ENCODE measurements at places on chromosomes 13 and 19. TPM values are rescaled to one million over a fixed set of nuclear protein-coding genes. Genes with fewer than 3 reads are reported as not detected.
A peak's percentile ranks its signal among the peaks of the same experiment; 100 is the strongest.

ZNF492 gene
- total RNA-seq: not detected

GRCh38 chr19:1270213-1270853 is 1.2 kb downstream of the CIRBP start:
- no peak for DNase-seq

GRCh38 chr13:33172911-33173310 is 112.6 kb downstream of the STARD13 start:
- no peak for DNase-seq

- no peak for DNase-seq
These were observed 3.1 kb downstream of the EFNB2 start for GRCh38 chr13:106532111-106532929.

DNA sequence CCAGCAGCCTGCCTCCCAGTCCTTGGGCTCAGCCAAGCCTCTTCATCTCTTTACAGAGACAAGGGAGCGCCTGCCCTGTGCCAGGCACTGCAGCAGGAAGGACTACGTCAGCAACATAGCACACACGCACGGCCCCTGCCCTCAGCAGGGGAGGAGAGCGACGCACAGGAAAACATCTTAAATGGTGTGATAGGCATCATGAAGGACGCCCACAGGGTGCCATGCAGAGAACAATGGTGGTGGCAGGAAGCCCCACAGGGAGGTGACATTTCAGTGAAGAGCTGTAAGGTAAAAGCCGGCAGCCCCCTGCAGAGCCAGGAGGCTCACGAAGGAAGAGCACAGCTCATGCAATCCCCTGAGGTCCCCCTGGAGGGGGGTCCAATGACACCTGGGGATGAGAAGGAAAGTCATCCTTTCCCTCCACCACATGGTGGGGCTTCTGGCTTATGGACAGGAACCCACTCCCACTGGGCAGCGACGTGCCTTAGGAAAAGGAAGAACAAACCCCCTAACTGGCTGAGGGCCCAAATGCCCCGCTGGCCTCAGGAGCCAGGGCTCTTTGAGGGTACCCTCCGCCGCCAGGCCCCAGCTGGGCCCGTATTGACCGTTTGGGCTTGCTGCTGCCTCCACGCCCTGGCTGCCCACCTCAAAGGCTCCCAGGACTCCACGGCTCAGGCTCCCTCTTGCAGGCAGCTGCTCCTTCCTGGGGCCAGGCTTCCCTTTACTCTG is 37.3 kb upstream of the C13orf42 start:
- peak; percentile 71 for DNase-seq

PEX11G gene
- 3.5 TPM for total RNA-seq

DNA sequence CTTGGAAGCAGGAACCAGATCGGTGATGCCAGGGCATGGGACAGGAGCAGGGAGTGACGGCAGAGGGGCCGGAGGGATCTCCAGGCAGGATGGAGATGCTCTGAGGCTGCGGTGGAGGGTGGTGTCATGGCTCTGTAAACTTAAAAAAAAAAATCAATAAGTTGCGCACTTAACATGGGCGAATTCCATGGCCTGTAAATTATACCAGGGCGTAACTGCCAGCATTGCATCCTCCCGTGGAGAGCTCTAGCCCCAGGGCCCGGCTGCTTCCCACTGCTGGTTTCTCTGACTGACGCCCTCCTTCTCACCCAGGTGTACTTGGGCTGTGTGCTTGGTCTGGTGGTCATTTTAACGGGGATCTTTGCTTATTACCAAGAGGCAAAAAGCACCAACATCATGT is 8.7 kb downstream of the ATP12A start:
- DNase-seq: no peak

GRCh38 chr19:32873247-32873959 is 3.8 kb upstream of the SLC7A9 start:
- no peak for DNase-seq

DNA sequence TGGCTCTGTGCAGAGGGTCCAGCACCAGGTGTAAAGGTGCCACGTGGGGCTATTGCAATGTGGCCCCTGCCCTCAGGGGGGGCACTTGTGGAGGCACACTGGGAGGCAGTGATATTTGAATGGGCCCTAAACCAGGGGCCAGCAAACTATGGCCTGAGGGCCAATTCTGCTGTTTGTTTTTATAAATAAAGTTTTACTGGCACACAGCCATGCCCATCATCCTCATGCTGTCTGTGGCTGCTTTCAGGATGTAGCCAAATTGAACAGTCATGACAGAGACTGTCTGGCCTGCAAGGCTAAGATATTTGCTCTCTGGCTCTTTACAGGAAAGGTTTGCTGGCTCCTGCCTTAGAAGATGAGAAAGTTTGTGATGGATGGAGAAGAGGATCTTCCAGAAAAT is 33.9 kb upstream of the RANBP3 start:
- DNase-seq: no peak

- no peak for DNase-seq
These were observed 14.2 kb upstream of the LILRB1 start for GRCh38 chr19:54616057-54616456.

CGB7 gene
- total RNA-seq: not detected

KBTBD6 gene
- total RNA-seq: 10.8 TPM

- DNase-seq: peak; percentile 8
These were observed 44.7 kb downstream of the SMARCA4 start for GRCh38 chr19:11005521-11005920.

HIPK4 gene
- total RNA-seq: 0.15 TPM

- DNase-seq: peak; percentile 94
These were observed 1.8 kb upstream of the APOE start for GRCh38 chr19:44903602-44904425.

DNA sequence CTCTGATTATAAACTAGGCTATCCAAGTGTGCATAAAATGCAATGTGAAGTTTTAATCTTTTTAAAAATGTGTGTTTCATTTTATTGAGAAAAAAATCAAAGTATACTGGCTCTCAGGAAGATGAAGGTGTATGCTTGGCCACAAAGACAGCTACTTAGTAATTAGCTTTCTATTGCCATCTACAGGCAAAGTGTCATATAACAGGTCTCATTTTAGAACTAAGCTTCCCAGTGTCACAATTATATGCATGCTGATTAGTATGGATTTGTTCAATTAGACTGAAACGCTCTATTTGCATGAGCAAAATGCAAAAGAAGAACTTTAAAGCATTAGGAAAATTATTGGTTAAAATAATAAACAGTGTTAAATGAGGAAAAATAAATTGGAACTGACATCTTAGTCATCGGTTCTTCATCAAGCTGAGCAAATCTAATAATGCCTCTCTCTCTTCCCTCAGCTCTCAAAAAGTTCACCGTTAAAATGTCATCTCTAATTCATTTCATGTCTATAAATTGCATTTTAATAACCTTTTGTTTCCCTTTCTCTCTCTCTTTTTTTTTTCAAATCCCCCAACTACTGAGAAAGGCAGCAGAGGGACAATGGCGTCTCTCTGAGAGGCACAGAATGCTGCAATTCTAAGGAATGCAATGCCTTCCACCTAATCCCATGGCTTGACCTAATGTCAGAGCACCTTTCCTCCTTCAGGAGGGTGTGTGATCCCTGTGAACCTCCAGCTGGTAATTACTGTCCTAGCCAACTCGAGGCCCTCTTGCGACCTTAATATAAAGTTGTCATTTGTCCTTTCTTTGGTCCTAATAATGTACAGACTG is 313.1 kb upstream of the MAB21L1 start:
- peak; percentile 29 for DNase-seq

DNA sequence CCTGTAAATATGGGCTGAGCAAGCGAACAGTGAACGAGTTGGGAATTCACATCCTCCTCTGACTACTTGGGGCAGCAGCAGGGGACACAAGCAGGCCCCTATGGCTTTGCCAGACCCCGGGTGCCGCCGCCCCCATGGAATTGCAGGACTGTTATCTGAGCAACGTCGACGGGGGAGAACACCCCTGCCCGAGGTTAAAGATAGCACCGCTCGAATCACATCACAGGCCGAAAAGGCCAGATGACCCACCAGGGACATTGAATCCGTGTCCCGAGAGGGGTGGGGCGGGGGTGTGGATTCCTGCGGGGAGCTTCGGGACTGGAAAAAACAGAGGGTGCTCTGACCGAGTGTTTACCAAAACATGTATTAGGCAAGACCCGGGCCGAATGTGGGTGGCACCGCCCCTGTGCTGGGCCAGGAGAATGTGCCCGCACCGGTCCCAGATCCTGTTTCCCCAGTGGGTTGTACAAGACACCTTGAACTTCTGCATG is 9.1 kb downstream of the FEM1A start:
- DNase-seq: peak; percentile 48

SRRM5 gene
- 0.26 TPM for total RNA-seq

DNA sequence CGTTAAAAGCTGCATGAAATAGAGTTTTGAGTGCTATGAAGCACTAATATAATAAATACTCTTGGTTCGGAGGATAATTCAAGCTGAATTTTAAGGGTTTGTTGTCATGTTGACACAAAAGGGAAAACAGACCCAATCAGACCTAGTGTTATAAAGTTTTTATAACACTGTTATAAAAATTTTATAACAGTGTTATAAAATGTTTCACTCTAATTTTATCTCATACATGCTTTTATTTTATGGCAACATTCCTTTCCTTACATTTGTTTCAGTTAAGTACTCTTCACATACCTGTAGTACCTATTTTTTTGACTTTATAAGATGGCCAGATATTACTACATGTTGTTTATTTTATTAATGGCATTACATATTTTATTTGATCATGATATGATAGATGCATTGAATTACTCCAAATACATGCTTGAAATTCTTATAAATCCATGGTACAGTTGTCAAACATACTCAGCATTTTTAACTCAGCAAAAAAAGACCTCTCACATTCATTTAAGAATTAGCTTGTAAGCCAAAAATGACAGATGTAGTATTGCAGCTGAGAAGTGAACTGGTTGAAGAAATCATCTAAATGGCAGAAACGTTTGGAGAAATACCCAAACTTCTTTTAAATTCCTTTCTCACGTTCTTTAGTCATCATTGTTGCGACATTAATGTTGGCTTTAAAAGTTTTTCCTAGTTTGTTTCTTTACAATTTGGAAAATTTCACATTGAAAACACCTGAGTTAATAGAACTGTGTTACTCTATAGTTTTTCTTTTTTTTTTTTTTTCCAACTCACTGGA is 104.5 kb downstream of the PIBF1 start:
- DNase-seq: no peak

NBEA gene
- 16.1 TPM for total RNA-seq

PSG1 gene
- not detected for total RNA-seq

FCER2 gene
- not detected for total RNA-seq

FIZ1 gene
- total RNA-seq: 4.7 TPM

DNA sequence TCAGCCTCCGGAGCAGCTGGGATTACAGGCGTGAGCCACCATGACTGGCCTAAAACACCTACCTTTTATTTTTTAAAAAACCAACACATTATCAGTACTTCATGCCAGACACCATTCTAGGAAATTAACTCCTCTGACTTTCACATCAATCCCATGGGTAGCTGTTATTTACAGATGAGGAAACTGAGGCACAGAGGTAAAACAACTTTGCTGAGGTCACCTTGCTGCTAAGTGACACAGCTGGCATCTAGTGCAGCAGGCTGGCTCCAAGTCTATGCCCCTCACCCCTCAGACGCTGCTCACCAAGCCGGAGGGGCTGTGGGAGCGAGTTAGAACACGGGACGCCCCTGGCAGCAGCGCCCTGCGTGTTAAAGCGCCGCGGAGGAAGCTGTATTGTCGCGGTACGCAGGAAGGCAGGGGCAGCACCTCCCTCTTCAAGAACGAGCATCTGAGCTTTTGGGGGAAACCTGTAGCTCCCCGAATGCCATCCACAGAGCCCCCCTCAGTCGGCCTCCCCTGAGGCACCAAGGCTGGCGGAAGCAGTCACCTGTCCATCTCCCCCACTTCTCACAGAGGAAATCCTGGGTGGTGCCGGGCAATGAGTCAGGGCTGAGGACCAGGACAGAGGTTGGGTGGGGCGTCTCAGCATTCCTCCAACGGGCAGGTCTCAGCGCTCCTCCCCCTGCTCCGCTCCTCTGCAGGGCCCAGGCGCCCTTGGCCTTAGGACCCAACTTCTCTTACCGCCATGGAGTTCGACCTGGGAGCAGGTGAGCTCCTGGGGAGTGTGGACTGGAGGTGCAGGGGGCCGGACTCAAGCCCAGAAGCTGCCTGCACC is at the start of gene C19orf33:
C19orf33 (plus strand) TSS at position 735 of the 835 bp plus-strand sequence; CDS start at position 746, 11 bp downstream.
- DNase-seq: peak; percentile 89

- DNase-seq: no peak
These were observed 2.3 kb upstream of the ABCA7 start for GRCh38 chr19:1037621-1038064.

TPTE2 gene
- total RNA-seq: not detected

DNA sequence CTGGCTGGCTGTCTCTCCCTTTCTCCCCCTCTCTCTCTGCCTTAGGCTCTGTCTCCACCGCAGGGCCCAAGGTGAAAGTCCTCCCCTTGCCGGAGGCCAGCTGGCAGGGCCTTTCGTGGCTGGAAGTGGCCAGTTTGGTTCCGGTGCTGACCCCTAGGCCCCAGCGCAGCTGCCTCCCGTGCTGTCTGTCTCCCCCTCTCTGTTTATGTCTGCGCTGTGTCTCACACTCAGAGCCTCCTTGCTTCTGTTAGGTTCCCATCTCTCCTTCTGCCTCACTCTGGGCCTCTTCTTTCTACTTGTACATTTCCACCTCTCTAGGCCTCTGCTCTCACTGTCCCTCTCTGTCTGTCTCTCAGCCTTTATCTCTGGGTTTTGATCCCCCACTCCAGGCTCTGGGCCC is 13.1 kb downstream of the CCDC97 start:
- no peak for DNase-seq

- no peak for DNase-seq
These were observed 4.4 kb downstream of the EFNB2 start for GRCh38 chr13:106530980-106531481.

Data from H7 (cell line).